ENCODE measurements at places on chromosomes 16 and 17. TPM values are rescaled to one million over a fixed set of nuclear protein-coding genes. Genes with fewer than 3 reads are reported as not detected.

DNA sequence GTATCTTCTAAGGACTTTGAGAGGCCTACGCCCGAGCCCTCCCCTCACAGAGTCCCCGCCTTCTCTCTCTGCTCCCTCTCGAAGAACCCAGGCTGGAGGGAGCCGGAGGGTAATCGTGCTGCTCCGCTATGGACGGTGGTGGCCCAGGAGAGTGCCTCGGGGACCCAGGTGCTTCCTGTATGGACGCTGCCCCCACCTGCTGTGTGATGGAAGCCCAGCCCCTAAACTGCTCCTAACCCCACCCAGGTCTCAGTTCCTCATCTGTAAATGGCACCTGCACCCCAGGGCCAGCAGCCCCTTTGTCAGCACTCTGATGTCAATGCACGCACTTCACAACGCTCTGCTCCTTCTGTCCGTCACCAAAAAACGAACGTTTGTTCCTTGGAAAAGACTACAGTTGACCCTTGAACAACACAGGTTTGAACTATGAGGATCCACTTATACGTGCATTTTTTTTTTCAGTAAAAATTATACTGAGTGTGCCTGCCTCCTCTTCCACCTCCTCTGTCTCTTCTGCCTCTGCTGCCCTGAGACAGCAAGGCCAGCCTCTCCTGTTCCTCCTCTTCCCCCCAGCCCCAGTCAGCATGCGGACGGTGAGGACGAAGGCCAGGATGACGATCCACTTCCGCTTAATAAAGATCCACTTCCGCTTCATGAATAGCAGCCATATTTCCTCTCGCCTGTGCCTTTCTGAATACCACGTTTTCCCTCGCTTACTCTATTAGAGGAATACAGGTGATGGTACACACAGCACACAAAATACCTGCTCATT, 118.3 kb downstream of the BANP start:
- DNase-seq: no peak

The HGS gene
- total RNA-seq: 66.7 TPM

- no peak for DNase-seq
These were observed 50.4 kb upstream of the CIBAR2 start for GRCh38 chr16:85162478-85163277.

DNA sequence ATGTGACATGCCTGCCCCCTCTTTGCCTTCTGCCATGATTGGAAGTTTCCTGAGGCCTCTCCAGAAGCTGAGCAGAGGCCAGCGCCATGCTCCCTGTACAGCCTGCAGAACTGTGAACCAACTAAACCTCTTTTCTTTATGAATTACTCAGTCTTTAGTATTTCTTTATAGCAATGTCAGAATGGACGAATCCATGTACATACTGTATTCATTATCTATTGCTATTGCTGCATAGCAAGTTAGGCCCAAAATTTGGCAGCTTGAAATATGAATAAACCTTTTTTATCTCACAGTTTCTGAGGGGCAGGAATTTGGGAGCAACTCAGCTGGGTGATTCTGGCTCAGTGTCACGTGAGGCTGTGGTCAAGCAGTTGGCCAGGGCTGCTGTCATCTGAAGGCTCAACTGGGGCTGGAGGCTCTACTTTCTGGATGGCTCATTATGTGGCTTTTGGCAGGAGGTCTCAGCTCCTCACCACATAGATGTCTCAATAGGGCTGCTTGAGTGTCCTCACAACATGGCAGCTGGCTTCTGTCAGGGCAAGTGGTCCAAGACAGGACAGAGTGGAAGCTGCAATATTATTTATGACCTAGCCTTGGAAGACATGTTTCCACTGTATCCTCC, 40.0 kb downstream of the SOCS1 start:
- DNase-seq: no peak

The SOX8 gene
- total RNA-seq: 64.0 TPM

- no peak for DNase-seq
These were observed 430.5 kb downstream of the SHISA9 start for GRCh38 chr16:13331918-13332317.

DNA sequence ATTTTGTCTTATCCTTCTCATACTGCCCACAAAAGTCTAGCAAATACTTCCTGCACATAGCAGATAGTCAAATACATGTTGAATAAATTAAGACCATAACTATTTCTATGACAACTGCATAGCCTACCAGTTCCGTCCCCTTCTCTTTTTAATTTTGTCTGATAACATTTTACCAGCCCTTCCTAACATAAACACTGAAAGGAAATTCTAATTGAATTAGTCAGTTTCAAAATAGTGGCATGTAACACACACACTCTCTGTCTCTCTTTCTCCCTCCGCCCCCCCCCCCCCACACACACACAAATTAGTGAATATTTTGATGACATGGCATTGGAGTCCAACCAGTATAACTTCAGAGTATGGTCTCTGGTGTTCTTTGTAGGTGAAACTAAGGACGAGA, 41.8 kb downstream of the TNRC6C start:
- no peak for DNase-seq

The GPRC5C gene
- 98.7 TPM for total RNA-seq

- peak; percentile 23 for DNase-seq
These were observed 499 bp downstream of the PIP4K2B start for GRCh38 chr17:38798614-38799500.

DNA sequence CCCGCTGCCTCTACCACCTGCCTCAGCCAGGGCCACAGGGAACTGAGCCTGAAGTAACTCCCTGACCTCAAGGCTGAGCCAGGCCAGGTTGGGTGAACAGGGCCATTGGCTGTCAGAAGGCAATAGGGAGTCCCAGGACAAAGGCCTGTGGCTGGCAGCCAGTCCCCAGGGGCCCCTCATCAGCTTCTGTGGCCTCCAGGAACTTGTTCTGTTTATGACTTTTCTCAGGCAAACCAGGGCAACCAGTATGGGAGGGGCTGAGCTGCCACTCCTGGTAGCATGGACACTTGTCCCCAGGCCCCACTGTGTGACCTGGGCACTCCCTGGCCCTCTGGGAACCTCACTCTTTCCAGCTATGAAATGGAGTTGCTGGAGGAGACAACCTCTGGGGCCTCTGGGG, 40.1 kb downstream of the CPNE2 start:
- DNase-seq: no peak

- no peak for DNase-seq
These were observed 19.7 kb downstream of the GINS3 start for GRCh38 chr16:58411736-58412614.

GRCh38 chr17:45146890-45147580, 1.2 kb upstream of the HEXIM1 start:
- DNase-seq: peak; percentile 59

GRCh38 chr17:8913879-8914278, 46.4 kb upstream of the PIK3R6 start:
- no peak for DNase-seq

The DOC2B gene
- total RNA-seq: 11.5 TPM

- no peak for DNase-seq
These were observed 66.4 kb upstream of the PLCG2 start for GRCh38 chr16:81712681-81713080.

DNA sequence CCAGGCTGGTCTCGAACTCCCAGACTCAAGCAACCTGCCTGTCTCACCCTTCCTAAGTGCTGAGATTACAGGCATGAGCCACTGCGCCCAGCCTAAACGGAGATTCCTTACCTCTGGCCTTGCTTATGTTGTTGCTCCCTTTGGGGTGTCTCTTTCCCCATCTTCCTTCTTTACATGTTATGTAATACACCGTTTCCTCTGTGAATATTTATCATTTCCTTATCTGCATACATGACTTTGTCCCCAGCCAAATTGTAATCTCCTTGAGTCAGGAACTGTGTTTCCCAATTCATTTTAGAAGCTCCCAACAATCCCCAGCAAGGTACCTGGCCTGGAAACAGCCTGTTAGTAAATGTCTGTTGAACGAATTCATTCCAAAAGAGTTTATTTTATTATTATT, 15.7 kb downstream of the COPZ2 start:
- DNase-seq: no peak

The CASKIN1 gene
- 10.4 TPM for total RNA-seq

- DNase-seq: no peak
These were observed 17.9 kb upstream of the TRPV3 start for GRCh38 chr17:3575511-3575910.

GRCh38 chr17:28747801-28748750, 4.3 kb downstream of the TRAF4 start:
- no peak for DNase-seq

The TMEM100 gene
- total RNA-seq: 63.7 TPM

The DNAJC7 gene
- 87.6 TPM for total RNA-seq

- no peak for DNase-seq
These were observed 5.5 kb upstream of the ZNF750 start for GRCh38 chr17:82845163-82845807.

The CDC27 gene
- total RNA-seq: 121 TPM

DNA sequence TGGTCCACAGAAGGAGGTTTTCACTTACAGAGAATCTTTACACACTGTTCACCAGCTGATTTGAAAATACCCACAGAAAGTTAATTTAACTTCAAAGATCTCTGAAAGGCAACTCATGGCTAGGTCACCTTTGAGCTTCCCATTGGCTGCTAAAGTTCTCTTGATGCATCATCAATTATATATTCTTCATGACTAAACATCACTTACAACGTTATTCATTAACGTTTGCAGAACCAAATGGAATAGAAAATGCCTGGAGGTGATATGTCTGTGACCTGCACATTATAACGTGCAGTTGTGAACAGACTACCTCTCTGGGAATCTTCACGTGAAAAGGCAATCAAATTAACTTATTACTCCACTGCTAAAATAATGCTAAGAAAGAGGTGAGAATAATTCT, 238.5 kb downstream of the ZFHX3 start:
- DNase-seq: no peak

- no peak for DNase-seq
These were observed 45.8 kb upstream of the GSE1 start for GRCh38 chr16:85567101-85567866.

- DNase-seq: no peak
These were observed 13.3 kb downstream of the PDIA2 start for GRCh38 chr16:296276-296675.

DNA sequence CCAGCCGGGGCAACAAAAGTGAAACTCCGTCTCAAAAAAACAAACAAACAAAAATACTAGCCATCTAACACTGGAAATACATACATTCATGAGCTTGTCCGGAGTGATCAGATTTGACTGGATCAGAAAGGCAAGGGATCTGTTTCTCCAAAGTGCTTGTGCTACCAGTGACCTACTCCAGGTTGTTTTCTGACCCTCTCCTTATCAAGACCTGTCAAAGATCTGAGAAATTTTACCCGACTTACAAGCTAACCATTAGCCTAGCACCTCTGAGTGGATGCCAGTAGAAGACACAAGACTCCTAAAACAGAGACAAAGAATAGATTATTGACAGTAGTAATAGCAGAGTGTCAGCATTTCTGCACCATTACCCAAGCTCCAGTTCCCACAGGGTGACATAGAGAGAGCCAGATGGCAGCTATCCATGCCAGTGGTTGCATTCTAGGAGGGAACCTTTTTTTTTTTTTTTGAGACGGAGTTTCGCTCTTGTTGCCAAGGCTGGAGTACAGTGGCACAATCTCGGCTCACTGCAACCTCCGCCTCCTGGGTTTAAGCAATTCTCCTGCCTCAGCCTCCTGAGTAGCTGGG, 9.8 kb downstream of the ASPA start:
- no peak for DNase-seq

The STH gene
- 3.1 TPM for total RNA-seq

The SLFN14 gene
- total RNA-seq: 0.50 TPM

The LGALS9C gene
- total RNA-seq: not detected

The PIK3R5 gene
- total RNA-seq: 3.3 TPM

DNA sequence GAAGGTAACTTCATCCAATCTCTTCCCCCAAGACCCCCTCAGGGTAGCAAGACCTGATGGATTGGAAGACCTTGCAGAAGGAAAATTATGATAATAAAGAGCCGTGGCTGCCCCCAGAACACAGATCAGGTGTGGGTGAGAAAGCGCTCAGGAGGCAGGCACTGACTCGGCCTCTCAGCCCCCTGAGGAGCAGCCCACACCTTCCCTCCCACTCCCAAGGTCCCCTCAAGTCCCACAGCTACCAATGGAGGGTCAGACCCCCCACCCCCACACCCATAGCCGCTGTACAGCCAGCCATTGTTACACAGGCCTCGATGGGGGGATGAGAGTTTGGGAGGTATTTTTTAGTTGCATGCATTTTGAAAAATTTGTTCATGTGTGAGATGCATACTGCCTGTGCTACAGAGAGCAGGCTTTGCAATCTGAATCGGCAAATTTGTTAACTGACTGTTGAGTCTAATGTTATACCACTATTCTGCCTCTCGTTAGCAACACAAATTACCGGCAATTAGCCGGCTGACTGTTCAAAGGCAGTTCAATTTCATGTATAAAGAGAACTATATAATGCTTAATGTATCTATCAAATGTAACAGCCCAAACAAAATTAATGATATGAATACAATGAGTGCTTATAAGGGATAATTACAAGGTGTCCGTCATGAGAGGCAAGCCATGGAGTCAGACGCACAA, 211.7 kb downstream of the C16orf78 start:
- DNase-seq: no peak

- no peak for DNase-seq
These were observed 10.8 kb downstream of the COTL1 start for GRCh38 chr16:84607061-84607460.

DNA sequence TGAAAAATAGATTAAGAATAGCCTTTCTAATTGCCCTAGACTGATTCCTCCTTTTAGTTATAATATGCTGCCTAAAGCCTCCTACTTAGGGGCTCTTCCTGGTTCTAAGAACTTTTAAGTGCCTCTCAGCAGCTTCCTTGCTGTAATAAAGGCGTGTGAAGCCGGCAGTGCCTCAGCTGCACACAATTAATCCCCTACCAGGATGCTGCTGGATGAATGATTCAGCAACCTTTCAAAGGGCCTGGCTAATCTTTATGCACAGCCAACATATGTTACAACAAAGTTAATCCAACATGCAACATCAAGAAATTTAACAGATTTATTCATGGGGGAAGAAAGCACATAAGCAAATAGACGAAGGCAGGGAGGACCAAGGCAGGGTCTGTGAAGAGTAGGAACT, 145.2 kb downstream of the PMP22 start:
- peak; percentile 59 for DNase-seq

DNA sequence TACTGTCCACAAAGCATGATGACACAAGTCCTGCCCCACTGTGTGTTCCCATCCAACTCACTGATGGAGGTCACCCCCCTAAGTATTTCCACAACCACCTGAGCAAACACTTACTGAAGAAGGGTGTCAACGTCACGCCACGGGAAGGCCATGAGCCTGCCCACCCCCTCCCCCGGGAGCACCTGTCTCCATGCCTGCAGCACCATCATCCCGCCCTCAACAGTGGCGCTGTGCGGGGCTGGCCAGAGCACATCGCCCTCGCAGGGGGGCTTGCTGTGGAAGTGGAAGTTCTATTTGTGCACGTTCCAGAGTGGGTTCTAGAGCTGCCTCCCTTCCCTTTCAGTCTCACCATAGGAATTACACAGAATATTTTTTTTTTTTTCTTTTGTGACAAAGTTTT, 4.3 kb upstream of the MBTPS1 start:
- DNase-seq: no peak

Data from spinal cord (tissue), 10 donors.